ENCODE measurements at places on chromosomes 6 and 20. TPM values are rescaled to one million over a fixed set of nuclear protein-coding genes. Genes with fewer than 3 reads are reported as not detected.

DNA sequence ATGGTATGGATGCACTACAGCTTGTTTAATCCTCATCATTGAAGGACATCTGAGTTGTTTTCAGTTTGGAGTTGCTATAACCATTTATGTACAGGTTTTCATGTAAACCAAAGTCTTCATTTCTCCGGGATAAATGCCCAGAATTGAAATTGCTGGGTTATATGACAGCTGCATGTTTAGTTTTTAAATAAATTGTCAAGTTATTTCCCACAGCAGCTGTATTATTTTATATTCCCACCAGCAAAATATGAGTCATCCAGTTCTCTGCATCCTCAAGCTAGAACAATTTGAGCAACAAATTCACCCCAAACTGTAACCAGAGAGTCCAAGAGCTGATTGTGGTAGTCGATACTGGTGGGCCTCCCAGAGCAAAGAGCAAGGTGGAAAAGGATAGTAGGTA, 161.0 kb upstream of the PRND start:
- H3K36me3 ChIP-seq, result no peaks in the 10 kb centered on the region
- peaks cover 14% of the 10 kb centered on the region for H3K27me3 ChIP-seq
- no peak overlapping the region for H3K4me3 ChIP-seq
- H3K4me1 ChIP-seq, result no peaks in the 10 kb centered on the region
- no peak for DNase-seq
- H3K27ac ChIP-seq, result no peak overlapping the region

GRCh38 chr6:10552270-10552810, 31.2 kb downstream of the GCNT2 start:
- peaks cover 22% of the 10 kb centered on the region for H3K4me1 ChIP-seq
- no peak overlapping the region for H3K4me3 ChIP-seq
- H3K36me3 ChIP-seq, result no peaks in the 10 kb centered on the region
- DNase-seq, result no peak
- peaks cover 9% of the 10 kb centered on the region for H3K27me3 ChIP-seq

DNA sequence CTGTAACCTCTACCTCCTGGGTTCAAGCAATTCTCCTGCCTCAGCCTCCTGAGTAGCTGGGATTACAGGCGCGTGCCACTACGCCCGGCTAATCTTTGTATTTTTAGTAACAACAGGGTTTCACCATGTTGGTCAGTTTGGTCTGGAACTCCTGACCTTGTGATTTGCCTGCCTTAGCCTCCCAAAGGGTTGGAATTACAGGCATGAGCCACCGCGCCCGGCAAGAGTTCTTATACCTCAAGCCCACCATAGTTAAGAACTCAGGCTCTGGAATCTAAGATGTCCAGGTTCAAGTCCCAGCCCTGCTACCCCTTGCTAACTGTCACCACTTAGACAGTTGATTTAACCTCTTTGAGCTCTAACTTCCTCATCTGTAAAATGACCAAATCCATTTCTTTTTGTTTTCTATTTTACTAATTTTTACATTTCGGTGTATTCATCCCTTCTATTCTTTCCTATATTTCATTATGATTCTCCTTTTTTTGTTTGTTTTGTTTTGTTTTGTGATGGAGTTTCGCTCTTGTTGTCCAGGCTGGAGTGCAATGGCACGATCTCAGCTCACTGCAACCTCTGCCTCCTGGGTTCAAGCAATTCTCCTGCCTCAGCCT, 104.8 kb upstream of the ZNF217 start:
- DNase-seq, result no peak
- H3K4me1 ChIP-seq, result no peaks in the 10 kb centered on the region
- no peaks in the 10 kb centered on the region for H3K27me3 ChIP-seq
- H3K27ac ChIP-seq, result no peak overlapping the region

- no peak overlapping the region for H3K27ac ChIP-seq
- H3K36me3 ChIP-seq, result no peaks in the 10 kb centered on the region
- H3K4me1 ChIP-seq, result peaks cover 3% of the 10 kb centered on the region
- H3K27me3 ChIP-seq, result peaks cover 49% of the 10 kb centered on the region
- peak; percentile 72 for DNase-seq
- no peak overlapping the region for H3K4me3 ChIP-seq
Observed at GRCh38 chr20:61806995-61807394, 258.7 kb downstream of the TAF4 start.

- H3K27ac ChIP-seq, result no peak overlapping the region
- no peak overlapping the region for H3K4me3 ChIP-seq
- H3K36me3 ChIP-seq, result no peaks in the 10 kb centered on the region
- H3K27me3 ChIP-seq, result no peaks in the 10 kb centered on the region
Observed at GRCh38 chr20:1872459-1873097, 22.6 kb upstream of the SIRPA start.

DNA sequence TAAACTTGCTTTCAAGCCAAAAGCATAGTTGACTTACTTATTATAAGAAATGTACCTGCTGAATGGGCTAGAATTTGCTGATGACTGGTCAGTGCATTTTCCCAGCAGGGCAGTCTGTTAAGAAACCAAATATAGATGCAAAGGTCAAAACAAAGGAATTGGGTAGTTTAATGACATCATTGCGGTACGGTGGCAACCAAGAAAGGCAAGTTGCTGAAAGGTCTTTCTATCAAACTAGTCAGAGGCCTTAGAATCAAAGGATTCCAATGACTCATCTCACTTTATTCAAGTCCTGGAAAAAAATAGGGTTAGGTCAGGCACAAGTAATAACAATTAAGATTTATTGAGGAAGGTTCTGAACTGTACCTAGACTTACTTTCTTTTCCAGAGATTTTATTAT, 76.4 kb downstream of the KIZ start:
- H3K4me3 ChIP-seq, result no peak overlapping the region
- no peaks in the 10 kb centered on the region for H3K4me1 ChIP-seq
- H3K36me3 ChIP-seq, result peaks cover 11% of the 10 kb centered on the region
- DNase-seq, result no peak

DNA sequence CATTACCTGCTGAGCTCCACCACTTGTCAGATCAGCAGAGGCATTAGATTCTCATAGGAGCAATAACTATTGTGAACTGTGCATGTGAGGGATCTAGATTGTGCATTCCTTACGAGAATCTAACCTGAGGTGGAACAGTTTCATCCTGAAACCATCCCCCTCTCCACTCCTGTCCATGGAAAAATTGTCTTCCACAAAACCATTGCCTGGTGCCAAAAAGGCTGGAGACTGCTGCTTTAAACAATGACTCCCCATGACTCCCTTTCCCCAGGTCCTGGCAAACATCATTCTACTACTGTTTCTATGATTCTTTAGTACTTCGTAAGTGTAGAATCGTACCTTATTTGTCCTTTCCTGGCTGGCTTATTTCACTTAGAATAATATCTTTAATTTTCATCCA, 9.7 kb upstream of the DYNLRB1 start:
- no peaks in the 10 kb centered on the region for H3K27me3 ChIP-seq
- H3K27ac ChIP-seq, result peak overlapping the region; percentile 22
- peaks cover 37% of the 10 kb centered on the region for H3K36me3 ChIP-seq
- H3K4me1 ChIP-seq, result no peaks in the 10 kb centered on the region

DNA sequence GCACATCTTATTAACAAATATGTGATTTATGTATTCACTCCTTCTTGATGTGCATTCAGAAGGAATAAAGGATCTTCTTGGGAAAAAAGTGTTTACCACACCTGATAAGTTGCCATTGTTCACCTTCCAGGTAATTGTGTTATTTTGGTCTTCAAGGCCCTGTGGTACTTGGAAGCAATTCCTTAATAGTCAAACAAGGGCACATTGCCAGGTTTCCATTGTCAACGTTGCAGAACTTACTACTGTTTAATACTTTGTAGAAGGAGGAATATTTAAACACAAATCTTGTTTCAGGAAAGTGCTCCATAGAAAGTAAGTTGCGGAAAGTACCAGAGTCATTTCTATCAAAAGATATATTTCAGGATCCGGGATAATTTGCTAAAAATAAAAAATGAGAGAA, 129.5 kb upstream of the SGK1 start:
- no peaks in the 10 kb centered on the region for H3K36me3 ChIP-seq
- DNase-seq, result no peak
- no peak overlapping the region for H3K4me3 ChIP-seq
- peak overlapping the region; percentile 53 for H3K27ac ChIP-seq
- peaks cover 22% of the 10 kb centered on the region for H3K4me1 ChIP-seq
- no peaks in the 10 kb centered on the region for H3K27me3 ChIP-seq

DNA sequence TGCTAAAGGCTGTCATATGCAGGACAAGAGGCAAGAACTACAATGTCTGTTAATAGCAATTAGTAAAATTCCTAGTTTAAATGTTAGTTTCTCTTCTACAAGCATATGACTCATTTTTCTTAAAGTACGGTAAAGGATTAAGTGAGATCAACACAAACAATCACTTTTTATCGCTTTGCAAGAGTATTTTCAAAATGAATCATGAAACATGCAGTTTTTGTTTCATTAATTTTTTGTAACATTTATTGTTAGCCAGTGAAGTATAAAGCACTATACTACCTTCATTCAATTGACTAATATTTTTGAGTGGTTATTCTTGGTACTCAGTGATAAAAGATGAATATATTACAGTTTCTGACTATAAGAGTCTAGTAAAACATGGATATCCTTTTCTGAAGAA, 138.6 kb downstream of the AHI1 start:
- no peak overlapping the region for H3K4me3 ChIP-seq
- peaks cover 2% of the 10 kb centered on the region for H3K36me3 ChIP-seq
- no peak for DNase-seq
- H3K4me1 ChIP-seq, result peaks cover 19% of the 10 kb centered on the region
- peak overlapping the region; percentile 96 for H3K27ac ChIP-seq

- DNase-seq, result no peak
- H3K27me3 ChIP-seq, result no peaks in the 10 kb centered on the region
- peaks cover 2% of the 10 kb centered on the region for H3K36me3 ChIP-seq
- peaks cover 16% of the 10 kb centered on the region for H3K4me1 ChIP-seq
- no peak overlapping the region for H3K4me3 ChIP-seq
Observed at GRCh38 chr6:105587349-105588122, 184.7 kb upstream of the PREP start.

- H3K27ac ChIP-seq, result peak overlapping the region; percentile 73
- H3K4me1 ChIP-seq, result peaks cover 23% of the 10 kb centered on the region
- no peak for DNase-seq
- H3K36me3 ChIP-seq, result no peaks in the 10 kb centered on the region
- H3K27me3 ChIP-seq, result no peaks in the 10 kb centered on the region
- no peak overlapping the region for H3K4me3 ChIP-seq
Observed at GRCh38 chr6:47083586-47084047, 41.5 kb upstream of the ADGRF1 start.

GRCh38 chr20:43941476-43942200, 27.0 kb downstream of the TOX2 start:
- H3K4me3 ChIP-seq, result no peak overlapping the region
- H3K36me3 ChIP-seq, result no peaks in the 10 kb centered on the region
- peaks cover 17% of the 10 kb centered on the region for H3K4me1 ChIP-seq
- no peak overlapping the region for H3K27ac ChIP-seq
- DNase-seq, result no peak
- peaks cover 10% of the 10 kb centered on the region for H3K27me3 ChIP-seq

- no peaks in the 10 kb centered on the region for H3K36me3 ChIP-seq
- peaks cover 20% of the 10 kb centered on the region for H3K4me1 ChIP-seq
- DNase-seq, result no peak
- no peak overlapping the region for H3K4me3 ChIP-seq
Observed at GRCh38 chr6:145758113-145758512, 22.8 kb upstream of the EPM2A start.

DNA sequence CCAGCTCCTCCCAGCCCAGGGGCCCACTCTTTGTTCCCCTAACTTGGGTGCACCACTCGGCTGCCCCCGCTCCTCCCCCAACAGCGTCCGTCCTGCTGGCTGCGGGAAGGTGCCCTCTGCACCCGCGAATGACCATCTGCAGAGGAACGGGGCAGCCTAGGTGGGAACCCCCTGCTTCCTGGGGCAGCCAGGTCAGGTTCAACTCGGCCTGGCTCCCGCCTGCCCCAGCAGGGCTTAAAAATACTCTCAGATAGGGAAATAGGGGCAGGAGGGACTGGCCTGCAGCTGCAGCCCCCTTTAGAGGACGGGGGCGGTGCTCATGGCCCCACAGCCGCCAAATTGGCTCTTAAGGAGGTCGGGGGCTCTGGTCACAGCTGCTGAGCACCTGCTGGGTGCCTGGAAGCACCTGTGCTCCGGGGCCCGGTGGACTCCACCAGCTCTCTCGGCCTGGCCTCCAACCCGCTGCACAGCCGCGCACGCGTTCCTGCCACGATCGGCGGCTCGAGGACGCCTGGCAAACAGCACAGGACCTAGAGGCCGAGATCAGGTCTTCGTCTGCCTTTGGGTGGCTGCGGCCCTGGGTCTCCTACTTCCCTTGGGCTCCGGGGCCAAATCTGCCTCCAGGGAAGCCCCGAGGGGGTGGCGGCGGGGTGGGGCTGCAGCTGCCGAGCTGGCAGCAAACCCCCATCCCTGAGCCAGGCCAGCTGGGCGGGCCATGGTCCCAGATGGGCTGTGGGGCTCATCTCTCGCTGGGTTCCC, 700 bp upstream of the LAMA5 start:
- no peaks in the 10 kb centered on the region for H3K36me3 ChIP-seq
- H3K27ac ChIP-seq, result peak overlapping the region; percentile 87
- no peaks in the 10 kb centered on the region for H3K27me3 ChIP-seq
- DNase-seq, result no peak
- peaks cover 55% of the 10 kb centered on the region for H3K4me1 ChIP-seq

DNA sequence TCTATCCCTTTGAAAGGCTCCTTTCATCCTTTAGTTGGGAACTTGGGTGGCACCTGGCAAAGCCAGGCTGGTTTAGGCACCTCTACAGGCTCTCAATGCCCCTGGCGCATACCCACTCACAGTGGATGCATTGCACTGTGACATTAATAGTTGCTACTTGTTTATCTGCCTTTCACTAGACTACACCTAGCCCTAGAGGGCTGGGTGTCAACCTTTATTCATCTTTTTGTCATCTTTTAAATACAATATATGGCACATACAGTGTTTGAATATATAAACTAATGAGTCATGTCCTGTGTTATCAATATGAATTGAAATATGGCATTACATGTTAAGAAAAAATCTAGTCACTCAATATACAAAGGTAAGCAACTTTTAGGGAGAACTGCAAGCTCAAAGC, 120.0 kb upstream of the BCLAF1 start:
- H3K4me1 ChIP-seq, result peaks cover 14% of the 10 kb centered on the region
- H3K27ac ChIP-seq, result no peak overlapping the region
- H3K4me3 ChIP-seq, result no peak overlapping the region
- no peak for DNase-seq

GRCh38 chr6:42339991-42340401, 111.7 kb downstream of the TRERF1 start:
- no peak for DNase-seq
- no peak overlapping the region for H3K27ac ChIP-seq
- H3K4me3 ChIP-seq, result no peak overlapping the region

Gene MARCKS
- total RNA-seq, result 256 TPM

Gene DUSP15
- total RNA-seq, result 11.5 TPM

Gene FILIP1
- 0.51 TPM for total RNA-seq

Gene CST2
- total RNA-seq, result not detected

Gene HAO1
- total RNA-seq, result not detected

Gene MEP1A
- not detected for total RNA-seq

Gene GINM1
- total RNA-seq, result 60.1 TPM

Gene MLN
- total RNA-seq, result not detected

Gene EPB41L1
- total RNA-seq, result 41.1 TPM

Gene TRPC4AP
- 83.4 TPM for total RNA-seq

Gene RSPO3
- 0.21 TPM for total RNA-seq

Gene SCUBE3
- total RNA-seq, result 96.6 TPM

Gene C6orf132
- total RNA-seq, result 0.75 TPM

Gene MDFI
- 62.6 TPM for total RNA-seq

Gene CTAGE9
- total RNA-seq, result not detected
